ENCODE measurements at places on chromosomes 6 and 20.

DNA sequence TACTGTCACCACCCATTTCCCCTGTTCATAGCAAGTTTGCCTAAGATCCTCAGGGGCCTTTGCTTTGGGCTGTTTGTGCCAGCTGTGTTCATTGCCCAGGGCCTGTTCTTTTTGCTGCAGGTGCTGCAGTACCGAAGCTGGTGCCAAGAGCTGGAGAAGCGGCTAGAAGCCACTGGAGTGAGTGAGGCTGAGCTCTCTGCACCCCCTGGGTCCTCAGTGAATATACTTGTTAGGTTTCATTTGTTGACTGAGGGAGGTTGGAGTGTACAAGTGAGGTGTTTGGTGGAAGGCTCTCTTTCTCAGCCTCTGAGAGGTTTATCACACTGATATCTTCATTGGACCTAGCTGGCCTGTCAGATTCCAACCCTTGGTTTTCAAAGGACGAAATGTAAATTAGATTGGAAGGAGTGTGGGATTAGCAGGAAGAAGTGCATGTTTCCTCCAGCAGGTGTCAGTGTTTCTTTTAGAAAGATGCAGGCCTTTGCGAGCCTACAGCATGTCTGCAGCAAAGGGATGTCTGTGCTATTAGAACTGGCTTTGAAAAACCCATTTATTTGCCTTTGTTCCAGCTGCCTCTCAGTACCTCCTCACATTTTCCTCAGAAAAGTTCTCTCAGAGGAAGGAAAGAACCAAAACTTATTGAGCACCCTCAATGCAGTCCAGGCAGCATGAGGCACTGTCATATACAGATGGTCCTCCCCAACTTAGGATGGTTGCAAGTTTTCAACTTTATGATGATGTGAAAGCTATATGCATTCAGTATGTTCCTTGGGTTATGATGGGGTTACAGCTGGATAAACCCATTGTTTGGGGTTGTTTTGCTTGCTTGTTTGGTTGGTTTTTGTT, 8.3 kb downstream of the CEP250 start:
- DNase-seq: no peak

- DNase-seq: no peak
Observed at GRCh38 chr20:58670102-58670501, 19.0 kb downstream of the STX16 start.

DNA sequence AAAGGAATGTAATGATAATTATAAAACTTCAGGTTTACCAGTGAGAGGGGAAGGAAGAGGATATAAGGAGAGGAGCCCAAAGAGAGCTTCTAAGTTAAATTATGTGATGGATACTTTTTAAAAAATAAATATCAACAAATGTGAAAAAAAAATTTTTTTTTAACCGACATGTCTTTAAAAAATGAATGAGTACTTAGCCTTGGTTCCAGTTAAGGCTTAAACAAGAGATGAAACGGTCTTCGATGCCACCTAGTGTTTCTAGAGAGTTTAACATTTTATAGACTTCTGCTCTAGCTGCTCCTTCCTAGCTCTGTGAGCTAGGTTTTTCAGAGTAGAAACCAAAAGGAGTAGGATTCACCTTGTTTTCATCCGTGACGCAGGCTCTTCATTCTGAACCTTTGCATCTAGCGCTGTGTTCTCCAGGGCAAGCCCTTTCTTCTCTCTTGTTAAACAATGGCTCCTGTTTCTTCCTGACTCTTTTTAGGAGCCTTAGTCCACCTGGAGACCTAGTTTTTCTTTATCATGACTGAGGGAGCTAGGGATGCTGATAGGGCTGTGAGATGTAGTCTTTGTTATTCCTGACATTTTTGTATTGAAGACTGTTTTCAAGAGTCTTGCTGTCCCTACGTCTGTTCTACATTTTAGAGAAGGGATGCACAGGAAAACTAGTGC, 42.4 kb upstream of the GNRH2 start:
- DNase-seq: no peak

- no peak for DNase-seq
Observed at GRCh38 chr20:11344939-11345338, 572.8 kb upstream of the BTBD3 start.

DNA sequence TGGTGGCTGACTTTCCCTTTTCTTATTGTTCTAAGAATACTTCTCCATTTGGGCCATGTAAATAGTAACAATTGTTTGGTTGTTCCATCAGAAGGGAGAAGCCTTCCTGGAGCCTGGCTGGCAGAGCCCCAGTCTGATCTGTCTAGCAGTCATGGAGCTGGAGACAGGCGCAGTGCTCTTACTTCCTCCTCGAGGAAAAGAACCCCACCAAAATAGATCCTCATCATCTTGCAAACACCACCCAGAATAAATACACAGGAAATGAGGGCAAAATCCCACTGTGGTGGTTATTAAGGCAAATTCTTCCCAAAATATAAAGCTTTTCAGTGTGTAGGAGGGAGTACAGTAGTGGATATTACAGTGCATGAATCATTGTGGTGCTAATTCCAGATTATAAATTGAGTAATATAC, 195.1 kb upstream of the SGK1 start:
- DNase-seq: no peak

GRCh38 chr20:58237318-58238132, 9.1 kb upstream of the ANKRD60 start:
- no peak for DNase-seq

GRCh38 chr20:50418890-50419642, 91.1 kb upstream of the PTPN1 start:
- no peak for DNase-seq

- DNase-seq: no peak
Observed at GRCh38 chr20:57698116-57698866, 11.5 kb downstream of the PMEPA1 start.

- DNase-seq: no peak
Observed at GRCh38 chr20:35541118-35541782, 628 bp upstream of the ERGIC3 start.

DNA sequence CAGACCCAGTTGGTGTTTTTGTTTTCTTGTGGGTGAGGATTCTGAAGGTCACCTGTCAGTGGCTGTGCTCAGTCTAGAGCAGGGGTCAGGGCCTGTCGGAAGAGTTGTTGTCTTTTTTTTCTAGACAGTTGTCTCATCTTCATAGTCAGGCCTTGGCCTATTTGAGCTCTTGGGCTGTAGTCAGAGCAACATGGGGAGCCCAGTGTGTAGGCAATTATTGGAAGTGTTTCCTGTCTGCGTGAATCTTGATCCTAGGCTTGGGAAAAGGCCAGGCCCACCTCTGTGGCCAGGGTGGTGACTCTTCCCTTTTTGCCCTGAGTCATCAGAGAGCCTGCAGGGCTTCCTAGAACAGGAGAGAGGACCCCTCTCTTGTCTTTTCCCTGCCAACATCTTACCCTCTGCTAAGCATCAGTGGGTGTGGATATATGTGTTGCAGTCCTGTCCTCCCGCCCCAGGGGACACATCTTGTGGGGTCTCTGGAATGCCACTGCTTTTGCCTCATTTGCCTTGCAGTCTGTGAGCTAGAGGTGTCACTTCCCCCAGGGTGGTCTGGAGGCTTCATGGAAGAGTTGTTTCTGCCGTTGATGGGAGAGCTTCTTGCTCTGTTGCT, 11.4 kb downstream of the TJAP1 start:
- no peak for DNase-seq

DNA sequence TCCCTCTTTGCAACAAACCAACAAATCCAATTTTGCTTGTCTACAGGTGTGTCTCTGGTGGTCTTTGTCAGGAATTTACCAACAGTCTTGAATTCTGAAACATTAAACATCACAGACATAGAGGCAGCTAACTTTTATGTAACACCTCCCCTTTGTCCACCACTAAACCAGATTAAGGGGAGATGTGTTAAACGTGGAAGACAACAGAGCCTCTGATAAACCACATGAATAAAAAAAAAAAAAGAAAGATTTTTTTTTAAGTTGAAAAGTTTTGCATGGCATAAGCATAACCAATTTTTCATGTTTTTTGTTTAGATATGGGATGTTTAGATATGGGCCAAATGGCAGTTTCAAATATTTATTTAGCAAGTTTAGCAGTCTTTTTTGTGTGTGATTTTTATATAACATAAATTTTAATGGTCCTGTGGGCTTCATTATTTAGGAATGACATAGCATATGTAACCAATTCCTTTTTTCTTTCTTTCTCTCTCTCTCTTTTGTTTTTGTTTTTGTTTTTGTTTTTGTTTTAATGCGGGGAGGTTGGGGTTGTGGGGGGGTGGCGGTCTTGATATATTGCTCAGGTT, 60.7 kb upstream of the BTN3A2 start:
- no peak for DNase-seq

DNA sequence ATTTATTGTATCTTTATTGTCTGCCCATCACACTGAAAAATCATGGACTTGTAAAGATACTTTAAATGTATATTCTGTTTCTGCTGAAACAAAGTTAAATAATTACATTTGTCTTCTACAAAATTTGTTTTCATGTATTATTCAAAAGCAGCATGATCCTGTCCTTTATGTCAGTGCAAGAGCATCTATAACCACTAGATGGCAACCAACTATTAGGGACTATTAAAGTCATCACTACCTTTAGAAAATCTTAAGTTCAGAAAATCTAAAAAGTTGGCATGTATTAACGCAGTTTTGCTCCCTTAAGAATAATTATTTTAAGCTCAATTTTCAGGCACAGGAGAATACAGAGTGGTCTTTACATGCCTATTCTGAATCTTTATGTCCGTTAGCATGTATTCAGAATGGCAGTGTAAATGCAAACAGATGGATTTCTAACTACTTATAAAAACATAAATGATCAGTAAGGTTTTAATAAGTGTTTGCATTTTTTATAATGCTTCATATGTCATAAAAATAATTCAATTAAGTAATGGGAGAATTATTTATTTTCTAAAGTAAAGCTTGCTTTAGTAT, 17.8 kb downstream of the TMEM30A start:
- no peak for DNase-seq

DNA sequence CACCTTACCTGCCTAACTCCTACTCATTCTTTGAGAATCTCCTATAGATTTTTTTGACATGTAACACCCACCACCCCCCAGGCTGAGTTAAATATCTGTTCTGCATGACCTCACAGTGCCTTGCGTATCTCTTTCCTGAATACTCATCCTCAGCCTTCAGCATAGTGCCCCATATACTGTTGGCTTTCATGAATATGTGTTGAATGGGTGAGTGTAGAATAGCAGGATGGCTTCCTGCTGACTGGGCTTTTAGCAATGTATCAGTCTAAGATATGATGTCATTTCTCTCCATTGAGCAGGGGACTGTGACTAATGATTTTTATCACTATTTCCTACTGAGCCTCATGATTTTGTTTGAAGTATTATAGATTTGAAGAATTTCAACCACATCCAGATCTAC, 361.6 kb upstream of the MARCKS start:
- no peak for DNase-seq

DNA sequence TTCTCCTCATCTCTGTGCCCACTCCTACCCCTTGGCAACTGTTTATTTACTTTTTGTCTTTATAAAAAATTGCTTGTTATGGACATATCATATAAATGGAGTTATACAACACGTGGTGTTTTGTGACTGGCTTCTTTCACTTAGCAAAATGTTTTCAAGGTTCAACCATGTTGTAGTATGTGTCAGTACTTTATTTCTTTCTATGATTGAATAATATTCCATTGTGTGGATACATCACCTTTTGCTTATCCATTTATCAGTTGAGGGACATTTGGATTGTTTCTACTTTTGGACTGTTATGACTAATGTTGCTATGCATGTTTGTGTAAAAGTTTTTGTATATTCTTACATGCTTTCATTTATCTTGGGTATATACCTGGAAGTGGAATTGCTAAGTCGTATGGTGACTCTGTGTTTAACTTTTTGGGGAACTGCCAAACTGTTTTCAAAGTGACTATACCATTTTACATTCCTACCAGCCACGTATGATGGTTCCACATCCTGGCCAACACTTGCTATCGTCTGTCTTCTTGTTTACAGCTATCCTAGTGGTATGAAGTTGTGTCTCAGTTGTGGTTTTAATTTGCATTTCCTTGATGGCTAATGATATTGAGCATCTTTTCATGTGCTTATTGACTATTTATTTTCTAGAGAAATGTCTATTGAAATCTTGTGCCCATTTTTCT, 84.4 kb downstream of the SLX4IP start:
- no peak for DNase-seq

DNA sequence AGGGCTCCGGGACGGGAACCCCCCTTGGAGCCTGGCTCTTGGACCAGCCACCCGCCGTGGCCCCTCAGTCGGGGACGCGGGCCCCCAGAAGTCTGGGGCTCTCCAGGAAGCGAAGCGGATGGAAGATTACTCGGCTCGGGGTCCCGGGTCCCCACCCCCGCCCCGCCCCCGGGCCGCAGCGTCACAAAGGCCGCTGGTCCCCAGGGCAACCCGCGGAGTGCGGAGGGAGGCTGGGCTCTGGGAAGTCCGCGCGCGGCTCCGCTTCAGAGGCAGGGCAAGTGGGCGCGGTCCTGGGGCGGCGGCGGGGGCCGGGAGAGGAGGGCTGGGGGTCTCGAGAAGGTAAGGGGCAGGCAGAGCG, at the start of gene FNDC11:
FNDC11 (plus strand) TSS at position 227 of the 358 bp plus-strand sequence. CDS start 1,505 bp downstream, outside the sequence.
- DNase-seq: peak; percentile 49

- DNase-seq: no peak
Observed at GRCh38 chr6:154414021-154414813, 57.6 kb upstream of the IPCEF1 start.

GRCh38 chr6:37145443-37145842, 24.5 kb upstream of the PIM1 start:
- no peak for DNase-seq

DNA sequence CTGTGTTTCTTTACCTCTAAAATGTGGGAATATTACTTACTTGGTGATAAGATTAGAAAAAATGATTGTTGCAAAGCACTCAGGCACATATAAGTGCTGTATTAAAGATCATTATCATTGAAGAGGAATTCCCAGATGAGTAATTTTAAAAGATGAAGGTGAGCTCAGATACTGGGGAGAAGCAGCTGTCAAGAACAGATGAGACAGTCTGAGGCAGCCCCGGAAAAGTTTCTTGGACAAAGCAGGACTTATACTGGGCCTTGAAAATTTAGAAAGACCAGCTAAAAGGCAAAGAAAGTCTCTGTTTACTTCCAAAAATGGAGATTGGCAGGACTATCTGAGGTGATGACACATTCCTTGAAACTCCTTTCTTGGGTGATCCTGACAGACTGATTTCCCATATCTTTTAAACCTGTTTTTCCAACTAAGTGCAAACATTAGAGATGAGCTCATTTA, 93.8 kb upstream of the MARCKS start:
- DNase-seq: no peak

- no peak for DNase-seq
Observed at GRCh38 chr6:76035713-76036112, 36.7 kb downstream of the IMPG1 start.

DNA sequence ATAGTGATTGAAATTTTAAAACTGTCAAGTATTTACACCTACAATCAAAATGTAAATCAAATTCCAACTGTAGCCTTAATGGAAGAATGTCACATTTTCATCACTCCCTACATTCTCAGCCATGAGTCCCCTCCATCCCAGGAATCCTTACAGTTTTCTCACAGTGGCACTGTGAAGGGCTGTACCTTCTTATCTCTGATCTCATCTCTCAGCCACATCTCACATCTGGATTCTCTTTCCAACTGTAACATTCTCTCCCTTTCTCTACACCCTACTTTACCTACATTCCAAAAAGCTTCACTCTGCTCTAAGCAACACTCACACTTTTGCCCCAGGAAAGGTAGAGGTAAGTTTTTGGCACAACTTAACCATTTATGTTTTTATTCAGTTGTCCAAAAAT, 8.9 kb upstream of the MARCKS start:
- DNase-seq: no peak
